Esophagus squamous epithelium (tissue), 5 donors: ENCODE measurements at places on chromosomes 16 and 17.

GRCh38 chr17:4215882-4216570 is 47.8 kb downstream of the ANKFY1 start:
- no peak for DNase-seq

DNA sequence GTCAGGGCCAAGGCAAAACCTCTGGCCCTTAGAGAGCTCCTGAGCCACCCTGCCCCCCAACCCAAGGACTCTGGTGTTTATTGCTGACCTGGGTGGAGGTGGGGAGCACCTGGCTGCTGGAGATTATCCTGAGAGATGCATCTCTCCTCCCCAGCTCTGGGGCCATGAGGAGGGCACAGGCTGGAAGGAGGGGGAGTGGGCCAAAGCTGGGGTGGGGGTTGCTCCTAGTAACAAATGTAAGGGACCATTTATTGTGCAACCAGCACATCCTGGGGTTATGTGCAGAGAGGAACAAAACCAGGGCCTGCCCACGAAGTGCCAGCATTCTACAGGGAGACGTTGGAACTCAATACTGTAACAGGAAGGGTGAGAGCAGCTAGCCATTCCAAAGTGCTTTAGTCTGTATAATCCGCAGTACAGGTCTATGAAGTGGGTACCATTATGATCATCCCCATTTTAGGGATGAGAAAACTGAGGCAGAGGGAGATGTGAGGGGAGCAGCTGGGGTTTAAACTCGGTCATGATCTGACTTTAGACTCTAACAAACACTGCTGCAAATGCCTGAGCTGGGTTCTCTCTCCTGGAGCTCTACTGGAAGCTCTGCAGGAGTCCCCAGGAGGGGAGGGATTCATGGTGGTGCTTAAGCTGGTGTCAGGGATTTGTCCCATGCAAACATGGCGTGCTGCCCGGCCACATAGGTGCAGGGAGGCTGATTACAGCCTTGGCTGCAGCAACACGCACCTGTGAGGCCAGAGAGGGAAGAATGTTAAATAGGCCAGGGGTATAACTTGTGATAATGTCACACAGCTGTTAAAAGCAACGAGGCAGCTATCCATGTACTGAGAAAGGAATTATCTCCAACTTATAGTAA is 1.4 kb upstream of the RHBDF2 start:
- no peak for DNase-seq

- DNase-seq = no peak
Observed at GRCh38 chr16:87845807-87846619, 23.3 kb downstream of the SLC7A5 start.

- DNase-seq = no peak
Observed at GRCh38 chr17:65097110-65097509, 40.1 kb upstream of the RGS9 start.

DNA sequence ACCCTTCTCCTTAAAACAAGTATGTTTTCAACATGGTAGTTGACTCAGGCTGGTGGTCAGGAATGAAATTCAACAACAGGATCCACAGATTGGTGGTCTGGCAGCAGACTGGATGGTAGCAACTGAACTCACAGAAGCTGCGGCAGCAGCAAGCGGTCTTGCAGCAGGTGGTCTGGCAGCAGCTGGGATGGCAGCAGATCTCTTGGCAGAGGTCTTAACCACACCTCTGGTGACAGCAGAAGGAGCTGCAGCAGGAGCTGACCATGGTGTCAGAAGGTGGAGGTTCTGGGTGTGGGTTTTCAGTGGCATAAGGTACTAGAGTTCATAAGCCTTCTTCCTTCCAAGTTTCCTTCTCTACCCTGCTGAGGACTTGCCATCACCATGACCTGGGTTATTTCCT is 2.2 kb upstream of the KRTAP4-1 start:
- DNase-seq = no peak

- DNase-seq = no peak
Observed at GRCh38 chr16:84144209-84144858, 643 bp downstream of the HSDL1 start.

DNA sequence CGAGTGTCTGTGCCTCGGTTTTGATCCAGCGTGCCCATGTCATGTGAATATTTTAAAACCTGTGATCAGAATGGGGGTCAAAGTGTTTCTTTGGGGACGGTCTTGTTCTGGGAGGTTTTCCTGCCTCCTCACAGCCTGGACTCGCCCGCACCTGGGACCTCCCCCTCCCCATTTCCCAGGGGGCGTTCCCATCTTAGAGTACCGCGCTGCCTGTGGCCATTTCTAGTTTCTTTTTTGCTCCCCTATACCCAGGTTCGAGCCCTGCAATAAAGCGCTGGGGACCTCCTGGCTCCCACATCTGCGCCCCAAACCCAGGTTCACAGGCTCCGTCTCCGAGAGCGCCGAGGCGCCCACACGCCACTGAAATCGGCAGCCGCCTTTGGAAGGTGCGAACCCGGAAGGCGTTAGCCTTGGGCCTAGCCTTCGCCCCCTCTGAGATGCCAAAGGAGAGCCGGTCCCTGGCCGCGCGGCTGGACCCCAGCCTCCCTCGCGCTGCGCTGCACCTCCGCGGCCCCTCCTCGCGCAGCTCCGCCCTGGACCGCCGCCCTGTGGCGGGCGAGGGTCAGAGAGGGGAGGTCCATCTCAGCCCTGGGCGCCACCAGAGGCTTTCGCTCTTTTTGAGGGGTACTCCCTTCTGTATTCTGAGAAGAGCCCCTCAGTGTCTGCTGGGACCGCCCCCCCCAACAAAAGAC is 1.7 kb downstream of the KCNJ12 start:
- no peak for DNase-seq
